ENCODE measurements at places on chromosomes 7 and 10.

- no peak for DNase-seq
Observed at GRCh38 chr7:22561321-22561811, 61.4 kb upstream of the STEAP1B start.

DNA sequence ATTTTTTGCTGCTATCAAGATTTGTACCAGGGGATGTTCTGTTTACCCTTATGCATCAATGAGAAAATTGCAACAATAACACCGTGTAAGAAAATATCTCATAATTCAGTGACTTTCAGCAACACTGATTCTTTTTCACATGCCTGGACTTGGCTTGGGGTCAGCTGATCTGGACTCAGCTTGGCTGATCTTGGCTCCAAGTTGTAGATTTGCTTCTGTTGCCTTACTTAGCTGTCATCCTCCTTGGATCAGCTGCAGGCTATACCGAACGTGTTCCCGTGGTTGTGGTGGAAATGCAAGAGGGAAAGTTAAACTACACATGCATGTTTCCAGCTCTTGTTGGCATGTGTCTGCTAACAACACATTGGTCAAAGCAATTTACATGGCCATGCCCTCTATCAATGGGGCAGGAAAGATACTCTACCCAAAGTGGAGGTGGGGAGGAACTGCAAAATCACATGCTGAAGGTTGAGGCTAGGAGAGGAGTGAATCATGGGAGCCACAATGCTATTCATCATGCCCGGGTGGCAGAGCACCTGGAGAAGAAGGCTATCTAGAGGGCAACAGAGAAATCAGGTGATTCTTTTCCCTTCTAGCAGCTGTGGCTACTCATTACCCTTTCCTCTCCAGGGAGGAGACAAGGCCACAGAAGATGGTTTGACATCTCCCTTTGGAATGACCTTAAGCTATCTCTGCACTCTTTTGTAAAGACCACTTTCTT lies 1276.3 kb upstream of the AUTS2 start:
- no peak for DNase-seq

DNA sequence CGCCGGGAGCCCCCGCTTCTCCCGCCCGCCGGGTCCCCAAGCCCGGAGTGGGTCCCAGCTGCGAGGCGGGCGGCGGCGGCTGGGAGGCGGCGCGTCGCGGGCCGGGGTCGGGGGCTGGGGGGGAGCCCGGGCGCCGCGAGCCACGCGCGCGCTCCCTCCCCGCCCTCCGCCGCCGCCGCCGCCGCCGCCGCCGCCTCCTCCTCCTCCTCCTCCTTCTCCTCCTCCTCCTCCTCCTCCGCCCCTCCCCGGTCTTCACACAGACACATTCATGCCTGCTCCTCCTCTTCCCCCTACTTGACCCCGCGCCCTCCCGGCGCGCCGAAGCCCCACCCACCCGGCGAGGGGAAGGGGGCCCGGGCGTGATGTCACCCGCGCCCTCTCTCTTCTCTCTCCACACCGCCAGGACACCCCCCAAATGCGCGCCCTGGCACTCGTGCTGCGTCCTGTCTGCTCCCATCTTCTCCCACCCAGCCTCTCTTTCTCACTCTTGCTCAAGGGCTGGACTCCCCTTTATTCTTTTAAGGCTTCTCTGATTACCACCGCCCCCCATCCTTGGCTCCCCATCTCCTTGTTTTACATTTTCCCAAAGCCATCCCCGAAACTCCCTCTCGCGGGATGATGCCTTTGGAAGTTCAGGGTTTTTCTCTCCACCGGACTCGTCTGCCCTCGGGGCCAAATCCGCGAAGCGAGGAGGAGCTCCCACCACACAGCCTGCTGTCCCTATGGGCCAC lies 967 bp upstream of the GLI3 start:
- DNase-seq, result no peak

- no peak for DNase-seq
Observed at GRCh38 chr7:156833312-156833711, 59.7 kb downstream of the LMBR1 start.

GRCh38 chr10:110499796-110500514 lies 2.2 kb downstream of the DUSP5 start:
- DNase-seq, result no peak

GRCh38 chr10:51786684-51787035 lies 87.3 kb upstream of the CSTF2T start:
- no peak for DNase-seq

- DNase-seq, result no peak
Observed at GRCh38 chr7:94971051-94971867, 63.9 kb downstream of the PPP1R9A start.

GRCh38 chr7:3200504-3200903 lies 100.5 kb upstream of the SDK1 start:
- DNase-seq, result no peak

DNA sequence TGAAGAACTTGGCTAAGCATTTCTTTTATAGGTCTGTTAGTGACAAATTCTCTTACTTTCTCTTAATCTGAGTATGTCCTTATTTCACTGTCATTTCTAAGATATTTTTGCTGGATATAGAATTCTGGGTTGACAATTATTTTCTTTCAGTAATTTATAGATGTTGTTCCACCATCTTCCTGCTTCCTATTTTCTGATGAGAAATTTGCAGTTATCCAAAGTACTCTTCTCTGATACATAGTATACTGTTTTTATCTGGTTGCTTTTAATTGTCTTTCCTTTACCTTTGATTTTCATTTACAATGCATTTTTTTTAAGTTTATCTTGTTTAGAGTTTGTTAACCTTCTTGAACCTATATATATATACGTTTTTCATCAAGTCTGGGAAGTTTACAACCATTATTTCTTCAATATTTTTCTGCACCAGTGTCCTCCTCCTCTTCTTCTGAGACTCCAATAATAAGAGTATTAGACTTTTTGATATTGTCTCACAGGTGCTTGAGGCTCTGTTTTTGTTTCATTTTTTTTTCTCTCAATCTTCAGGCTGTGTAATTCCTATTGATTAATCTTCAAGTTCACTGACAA lies 101.6 kb upstream of the INSIG1 start:
- no peak for DNase-seq

- DNase-seq, result no peak
Observed at GRCh38 chr7:19464241-19464640, 244.6 kb downstream of the POLR1F start.

DNA sequence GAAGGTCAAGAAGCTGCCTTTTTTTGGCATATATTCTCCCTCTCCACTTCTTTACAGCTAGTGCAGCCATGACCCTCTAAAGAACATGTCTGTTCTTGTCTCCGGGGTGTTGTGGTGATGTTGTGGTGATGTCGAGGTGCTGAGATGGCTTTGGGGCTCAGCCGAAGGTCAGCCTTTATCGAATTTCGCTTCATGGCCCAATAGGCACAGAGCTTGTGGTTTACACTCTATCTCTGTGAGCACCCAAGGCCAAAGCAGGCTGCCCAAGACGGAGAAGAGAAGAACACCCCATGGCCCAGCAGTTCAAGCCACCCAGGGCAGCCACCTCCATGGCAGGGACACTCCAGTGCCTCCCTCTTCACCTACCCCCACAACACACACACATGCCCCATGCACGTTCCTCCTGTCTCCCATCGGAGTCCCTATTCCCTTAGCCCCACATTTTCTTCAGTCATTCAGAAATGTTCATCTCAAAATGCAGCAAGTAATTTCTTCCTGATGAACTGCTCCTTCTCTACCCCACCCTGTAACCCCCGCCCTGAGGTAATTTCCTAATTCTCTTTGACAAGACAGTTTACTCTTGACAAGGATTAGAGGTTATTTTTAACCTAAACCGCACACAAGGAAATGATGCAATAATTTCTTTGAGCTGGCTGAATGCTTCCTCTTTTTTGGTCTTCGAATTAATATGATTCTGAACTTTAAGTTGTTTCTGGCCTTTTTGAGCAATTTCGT lies 18.6 kb upstream of the ADRB1 start:
- no peak for DNase-seq

GRCh38 chr10:61632057-61632670 lies 30.6 kb upstream of the CABCOCO1 start:
- no peak for DNase-seq

- DNase-seq, result no peak
Observed at GRCh38 chr10:117165538-117166417, 27.7 kb upstream of the VAX1 start.

GRCh38 chr7:20596653-20597052 lies 18.8 kb upstream of the ABCB5 start:
- no peak for DNase-seq

- DNase-seq, result no peak
Observed at GRCh38 chr10:71606257-71607081, 113.1 kb downstream of the C10orf105 start.

DNA sequence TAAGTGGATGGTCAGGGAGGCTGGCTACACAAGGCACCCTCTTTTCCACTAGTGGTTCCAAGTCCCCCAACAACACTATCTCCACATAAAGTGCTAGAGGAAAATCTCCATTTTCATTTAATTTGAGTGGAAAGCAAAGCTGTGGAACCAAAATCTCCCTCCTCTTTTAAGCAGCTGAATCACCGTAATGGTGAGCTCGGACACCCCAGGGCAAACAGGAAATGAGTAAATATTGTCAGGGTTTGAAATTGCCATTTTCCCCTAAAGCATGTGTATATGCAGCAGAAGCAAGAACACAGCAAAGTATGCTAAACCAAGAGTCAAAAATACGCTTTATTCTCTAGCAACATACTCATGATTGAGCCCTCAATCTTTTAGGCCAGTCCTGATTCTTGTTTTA lies 143.7 kb downstream of the GPAM start:
- no peak for DNase-seq

DNA sequence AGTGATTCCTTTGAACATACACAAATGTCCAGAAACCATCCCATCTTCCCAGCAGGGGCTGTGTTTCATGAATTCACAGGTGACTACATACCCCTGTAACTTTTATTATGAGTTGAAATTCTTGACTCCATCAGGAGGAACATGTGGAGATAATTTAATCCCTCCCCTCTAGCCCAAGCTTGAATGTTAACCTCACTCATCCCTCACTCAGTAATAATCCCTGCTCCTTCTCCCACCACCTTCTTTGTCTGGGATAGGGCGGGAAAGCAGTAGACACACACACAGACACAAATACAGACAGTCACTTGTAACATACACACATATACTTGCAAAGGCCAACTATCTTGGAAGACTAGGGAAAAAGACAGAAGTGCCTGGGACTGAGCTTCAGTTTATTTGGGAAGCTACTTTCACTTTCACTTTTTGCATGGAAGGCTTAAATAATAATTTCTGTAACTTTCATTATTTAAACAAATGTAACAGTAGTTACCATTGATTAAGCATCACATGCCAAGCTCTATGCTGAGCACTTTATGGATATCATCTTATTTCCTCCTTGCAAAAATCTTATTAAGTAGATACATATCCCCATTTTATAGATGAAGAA lies 7.3 kb downstream of the AASS start:
- no peak for DNase-seq

DNA sequence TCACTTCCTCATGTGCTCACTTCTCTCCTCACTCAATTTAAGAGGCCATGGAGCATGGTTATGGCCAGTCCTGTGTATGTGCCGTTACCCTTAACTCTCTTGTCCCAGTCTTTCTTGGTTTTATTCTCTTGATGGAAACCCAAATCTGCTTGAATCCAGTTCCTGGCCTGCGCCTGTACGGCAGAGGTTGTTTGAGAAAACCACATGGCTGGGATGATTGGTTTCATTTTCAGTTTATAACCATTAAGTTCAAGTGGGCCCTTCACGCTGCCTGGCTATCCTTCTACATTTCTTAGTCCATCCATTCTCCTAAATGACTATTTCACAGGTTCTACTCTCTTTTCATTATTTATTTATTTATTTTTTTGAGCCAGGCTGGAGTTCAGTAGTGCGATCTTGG lies 1.6 kb upstream of the ZNF239 start:
- no peak for DNase-seq

GRCh38 chr10:49783645-49784044 lies 21.5 kb upstream of the OGDHL start:
- no peak for DNase-seq

- DNase-seq, result no peak
Observed at GRCh38 chr7:150321788-150322113, 1.4 kb upstream of the LRRC61 start.

GRCh38 chr10:45566415-45566814 lies 106.2 kb downstream of the ZFAND4 start:
- no peak for DNase-seq

GRCh38 chr7:136294977-136295376 lies 317.8 kb upstream of the MTPN start:
- DNase-seq, result no peak

GRCh38 chr10:4623200-4623599 lies 202.8 kb upstream of the AKR1E2 start:
- no peak for DNase-seq

DNA sequence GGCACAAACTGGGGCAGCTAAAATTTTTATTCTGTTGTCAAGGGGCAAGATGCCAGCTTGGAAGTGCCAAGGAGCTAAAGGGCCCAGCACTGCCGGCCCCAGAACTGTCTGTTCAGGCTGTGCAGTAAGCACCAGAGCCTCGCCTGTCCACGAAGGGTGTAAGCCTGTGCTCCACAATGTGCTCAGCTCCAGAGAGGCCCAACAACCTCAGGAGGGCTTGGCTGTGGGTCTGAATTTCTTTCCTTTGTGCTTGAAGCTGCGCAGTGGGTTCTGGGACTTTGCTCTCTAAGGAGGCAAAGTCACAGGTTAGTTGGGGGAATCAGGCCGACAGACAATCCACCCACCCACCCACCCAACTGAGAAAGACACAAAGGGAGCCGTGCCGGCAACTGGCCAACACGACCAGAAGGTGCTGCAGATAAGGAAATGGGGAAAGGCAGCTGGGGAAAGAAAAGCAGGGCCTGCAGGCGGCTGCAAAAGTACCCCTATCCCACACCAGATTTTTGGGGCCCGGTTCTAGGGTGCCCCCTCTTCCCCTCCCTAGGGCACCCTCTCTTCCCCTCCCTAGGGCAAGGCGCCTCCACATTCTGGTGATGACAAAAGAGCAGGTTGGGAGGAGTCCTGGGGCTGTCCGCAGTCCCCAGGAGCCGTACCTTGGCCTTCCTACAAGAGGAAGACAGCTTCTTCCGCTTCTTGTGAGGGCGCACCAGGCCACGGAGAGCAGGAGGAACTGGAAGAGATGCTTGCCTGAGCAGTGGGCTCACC lies 7.7 kb downstream of the DDX56 start:
- no peak for DNase-seq

GRCh38 chr7:131733604-131734003 lies 177.2 kb upstream of the PODXL start:
- DNase-seq, result no peak

DNA sequence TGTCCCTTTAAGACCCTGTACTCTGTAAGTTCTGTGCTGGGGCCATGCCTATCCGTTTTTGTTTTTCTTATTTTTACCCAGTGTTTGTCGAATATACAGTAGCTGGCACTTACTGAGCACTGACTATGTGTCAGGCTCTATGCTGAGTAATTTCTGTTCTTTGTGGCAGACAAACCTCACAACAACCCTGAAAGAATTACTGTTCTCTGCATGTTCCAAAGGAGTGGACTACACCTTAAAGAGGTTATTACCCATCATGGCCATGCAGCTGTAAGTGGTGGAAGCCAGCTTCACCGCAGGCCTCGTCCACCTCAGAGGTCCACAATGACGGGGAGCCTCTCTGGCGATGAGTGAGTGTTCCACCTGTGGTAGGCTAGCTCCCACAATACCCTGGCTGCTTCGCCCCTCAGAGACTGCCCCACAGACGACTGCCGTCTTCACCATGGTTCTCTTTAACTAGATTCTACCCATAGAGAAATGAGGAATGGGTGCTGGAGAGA lies 30.1 kb upstream of the RBM20 start:
- DNase-seq, result no peak

All from stimulated activated CD4-positive, alpha-beta T cell treated with anti-CD3 and anti-CD28 coated beads, Interleukin-15, amount 100 ng/mL, for 1 hour (primary cell).